ENCODE measurements at places on chromosomes 6 and 20.

- DNase-seq: no peak
Measured at GRCh38 chr6:154258064-154258757, 98.4 kb downstream of the IPCEF1 start.

- no peak for DNase-seq
Measured at GRCh38 chr6:163437466-163437865, 22.9 kb downstream of the QKI start.

DNA sequence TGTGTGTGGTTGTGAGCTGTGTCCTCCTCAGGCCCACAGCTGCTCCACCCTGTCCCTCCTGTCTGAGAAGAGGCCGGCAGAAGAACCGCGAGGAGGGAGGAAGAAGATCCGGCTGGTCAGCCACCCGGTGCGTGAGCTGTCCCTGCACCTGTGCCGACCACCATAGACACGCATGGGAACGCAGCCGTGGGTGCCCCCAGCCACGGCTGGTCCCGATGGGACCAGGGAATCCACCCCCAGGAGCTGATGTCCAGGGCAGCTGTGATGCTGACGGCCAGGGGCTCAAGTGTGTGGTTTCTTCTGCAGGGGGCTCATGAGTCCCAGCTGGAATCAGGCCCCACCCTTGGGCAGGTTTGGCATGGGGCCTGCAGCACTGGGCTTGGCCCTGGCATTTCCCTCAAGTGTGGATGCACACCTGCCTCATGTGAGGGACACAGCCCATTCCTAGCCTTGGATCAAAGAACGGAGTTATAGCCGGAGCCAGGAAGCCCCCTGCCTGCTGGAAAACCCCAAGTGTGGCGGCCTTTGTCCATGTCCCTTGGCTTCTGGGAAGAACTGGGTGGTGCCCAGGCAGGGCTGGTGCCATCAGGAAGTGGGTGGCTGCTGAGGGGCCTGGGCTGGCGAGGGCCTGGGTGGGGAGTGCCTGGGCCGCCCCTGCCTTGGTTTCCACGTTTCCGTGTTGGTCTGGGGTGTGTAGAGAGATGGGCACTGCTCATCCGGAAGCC lies 4.6 kb upstream of the TNFRSF6B start:
- no peak for DNase-seq

- no peak for DNase-seq
Measured at GRCh38 chr6:119277052-119277451, 72.5 kb downstream of the MAN1A1 start.
